Left renal cortex interstitium (tissue), 4 donors: ENCODE measurements at places on chromosomes 11 and 22.

- DNase-seq: no peak
Measured at GRCh38 chr22:28810821-28811491, 10.6 kb upstream of the XBP1 start.

DNA sequence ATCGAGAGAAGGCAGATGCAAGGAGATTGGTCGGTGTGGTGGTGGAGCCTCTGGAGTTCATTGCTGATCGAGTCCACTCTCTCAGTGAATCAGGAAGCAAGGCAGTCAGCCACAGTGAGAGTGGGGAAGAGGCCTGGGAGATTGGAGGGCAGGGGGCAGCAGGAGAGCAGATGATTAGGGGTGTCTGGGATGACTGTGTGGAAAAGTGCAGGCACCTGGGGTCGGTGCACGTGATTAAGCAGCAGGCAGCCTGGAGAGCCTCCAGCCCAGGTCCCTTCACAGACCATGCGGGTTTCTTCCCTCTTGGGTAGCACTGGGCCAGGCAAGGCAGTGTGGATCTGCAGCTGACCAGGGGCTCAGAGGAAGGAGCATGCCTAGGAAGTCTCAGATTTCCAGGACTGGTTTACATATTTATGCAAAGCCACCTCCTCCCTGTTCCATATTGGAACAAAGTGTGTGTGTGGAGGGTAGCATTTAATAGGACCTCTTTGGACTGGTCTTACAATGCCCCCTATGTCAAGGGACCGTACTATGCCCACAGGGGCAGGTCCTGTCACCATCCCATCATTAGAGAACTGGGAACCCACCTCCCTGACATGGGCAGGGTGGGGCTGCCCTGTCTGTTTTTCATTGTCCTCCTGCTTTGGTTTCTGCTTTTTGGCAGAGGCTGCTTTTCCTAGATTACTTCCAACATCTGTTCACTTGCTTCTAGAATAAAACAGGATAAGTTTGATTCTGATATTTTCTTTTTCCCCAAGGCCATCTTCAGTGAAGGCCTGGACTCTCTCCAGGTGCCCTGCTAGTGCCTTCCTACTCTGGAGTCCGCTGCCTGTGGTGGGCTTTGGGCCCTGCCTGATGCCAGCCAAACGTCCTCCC lies 14.0 kb upstream of the GDPD5 start:
- DNase-seq: no peak

GRCh38 chr22:45082795-45083194 lies 73.0 kb upstream of the PHF21B start:
- DNase-seq: no peak

DNA sequence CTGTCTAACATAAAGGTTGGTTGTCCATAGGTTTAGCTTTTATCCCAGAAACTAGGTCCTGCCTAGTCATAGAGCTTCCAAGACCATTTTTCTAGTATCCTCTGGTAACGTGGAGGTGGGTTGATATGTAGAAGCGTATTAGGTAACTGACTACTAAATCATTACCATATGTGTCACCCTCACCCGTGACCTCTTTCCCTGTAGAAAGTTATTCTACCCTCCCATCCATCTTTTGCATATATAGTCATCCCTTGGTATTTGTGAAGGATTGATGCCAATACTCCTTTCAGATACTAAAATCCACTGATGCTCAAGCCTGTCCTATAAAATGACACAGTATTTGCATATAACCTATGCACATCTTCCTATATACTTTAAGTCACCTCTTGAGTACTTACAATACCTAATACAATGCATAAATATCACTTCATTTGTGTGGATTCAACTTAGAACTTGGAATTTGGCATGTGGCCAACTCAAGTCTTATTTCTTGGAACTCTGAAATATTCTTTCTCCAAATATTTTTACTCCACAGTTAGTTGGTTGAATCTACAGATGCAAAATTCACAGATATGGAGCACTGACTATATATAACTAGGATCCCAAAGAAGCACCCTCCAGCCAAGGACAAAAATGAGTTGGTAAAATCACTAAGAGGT lies 497.0 kb upstream of the TENM4 start:
- DNase-seq: no peak

DNA sequence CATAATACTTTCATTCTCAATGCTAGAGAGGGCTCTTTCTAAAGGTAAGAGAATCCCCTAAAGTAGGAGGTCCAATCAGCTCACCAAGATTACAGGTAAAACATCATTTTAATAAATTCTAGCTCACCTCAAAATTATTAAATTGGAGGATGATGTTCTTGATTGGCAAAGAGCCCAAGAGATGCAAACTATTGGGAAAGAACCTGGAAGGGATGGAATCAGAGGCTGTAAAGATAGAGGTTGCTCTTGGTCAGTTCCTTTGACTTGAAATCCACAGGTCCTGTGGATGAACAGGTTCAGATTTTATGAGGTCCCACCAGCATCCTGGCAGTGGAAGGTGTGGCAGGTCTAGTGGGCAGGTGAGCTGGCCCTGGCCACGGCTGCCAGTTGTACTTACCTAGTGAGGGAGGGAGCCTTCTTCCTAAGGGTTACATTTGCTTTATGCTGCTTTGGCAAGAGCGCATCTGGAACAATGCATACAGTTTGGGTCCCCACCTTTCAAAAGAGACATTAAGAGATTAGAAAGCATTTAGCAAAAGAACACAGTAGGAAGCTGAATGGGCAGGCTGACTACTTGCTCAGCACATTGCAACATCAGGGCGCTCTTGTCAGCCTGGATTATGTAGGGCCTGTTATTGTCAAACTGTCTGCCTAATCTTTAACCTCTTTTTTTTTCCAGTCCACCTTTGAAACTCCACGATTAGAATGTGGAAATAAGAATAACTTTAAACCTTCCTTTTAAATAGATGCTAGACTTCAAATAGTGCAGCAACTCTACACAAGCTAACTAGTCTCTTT lies 97.0 kb downstream of the RDX start:
- DNase-seq: no peak

- DNase-seq: no peak
Measured at GRCh38 chr22:28477556-28477955, 202.1 kb downstream of the TTC28 start.

GRCh38 chr11:60840470-60841430 lies 1.2 kb upstream of the CCDC86 start:
- peak; percentile 68 for DNase-seq

DNA sequence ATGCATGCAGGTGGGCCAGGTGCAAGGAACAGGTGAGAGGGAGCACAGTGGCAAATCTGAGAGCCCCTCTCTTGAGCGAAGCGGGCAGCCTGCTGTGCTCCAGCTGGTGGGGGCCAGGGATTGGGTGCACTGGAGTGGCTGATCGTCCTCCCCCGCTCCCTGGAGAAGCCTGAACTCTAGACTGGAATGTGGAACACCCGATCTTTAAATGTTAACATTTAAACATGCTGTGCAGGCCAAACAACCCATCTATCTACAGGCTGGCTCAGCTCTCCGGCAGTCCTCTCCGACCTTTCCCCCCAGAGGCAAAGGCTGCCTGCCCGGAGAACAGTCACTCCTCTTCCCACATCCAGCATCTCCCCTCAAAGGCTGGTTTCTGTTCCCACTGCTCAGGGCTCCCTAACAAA lies 5.1 kb downstream of the MRGPRF start:
- no peak for DNase-seq

GRCh38 chr11:17719028-17719937 lies at the start of gene MYOD1:
TSS of gene MYOD1 (plus strand) at chr11:17719571. CDS start at chr11:17719783, 212 bp downstream.
- no peak for DNase-seq

DNA sequence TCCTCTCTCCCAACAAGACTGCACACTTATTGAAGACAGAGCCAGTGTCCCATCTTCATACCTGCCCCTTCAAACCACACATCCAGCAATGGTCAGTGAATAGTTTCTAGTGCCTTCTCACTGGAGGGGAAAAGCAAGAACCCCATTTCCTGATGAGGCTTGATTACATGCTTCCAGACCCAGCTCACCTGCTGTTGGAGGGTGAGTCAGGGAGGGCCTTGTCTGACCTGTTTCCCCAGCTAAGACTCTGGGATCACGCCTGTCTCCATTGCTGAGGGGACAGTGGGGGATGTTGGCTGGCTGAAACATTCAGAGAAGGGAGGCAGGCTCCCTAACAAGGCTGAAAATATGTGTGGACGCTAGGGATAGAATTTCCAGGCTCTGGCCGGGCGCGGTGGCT lies 27.5 kb upstream of the ZDHHC13 start:
- DNase-seq: no peak

DNA sequence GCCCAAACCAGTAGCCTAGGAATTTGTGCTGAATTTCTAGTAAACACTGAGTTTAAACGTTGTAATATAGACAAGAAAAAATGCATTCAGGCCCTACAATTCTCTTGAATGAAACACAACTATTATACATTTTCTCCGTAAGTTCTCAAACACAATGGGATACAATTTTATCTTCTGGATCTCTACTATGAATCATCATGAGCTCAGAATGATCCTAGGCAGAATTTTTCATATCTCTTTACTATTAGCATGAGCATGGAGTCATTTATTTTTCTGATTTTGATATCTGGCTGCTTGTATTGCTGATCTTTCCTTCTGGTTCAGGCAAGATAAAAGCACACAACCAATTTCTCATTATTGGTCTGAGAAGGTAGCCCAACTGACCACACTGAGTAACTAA lies 1123.4 kb upstream of the RAG2 start:
- DNase-seq: no peak

DNA sequence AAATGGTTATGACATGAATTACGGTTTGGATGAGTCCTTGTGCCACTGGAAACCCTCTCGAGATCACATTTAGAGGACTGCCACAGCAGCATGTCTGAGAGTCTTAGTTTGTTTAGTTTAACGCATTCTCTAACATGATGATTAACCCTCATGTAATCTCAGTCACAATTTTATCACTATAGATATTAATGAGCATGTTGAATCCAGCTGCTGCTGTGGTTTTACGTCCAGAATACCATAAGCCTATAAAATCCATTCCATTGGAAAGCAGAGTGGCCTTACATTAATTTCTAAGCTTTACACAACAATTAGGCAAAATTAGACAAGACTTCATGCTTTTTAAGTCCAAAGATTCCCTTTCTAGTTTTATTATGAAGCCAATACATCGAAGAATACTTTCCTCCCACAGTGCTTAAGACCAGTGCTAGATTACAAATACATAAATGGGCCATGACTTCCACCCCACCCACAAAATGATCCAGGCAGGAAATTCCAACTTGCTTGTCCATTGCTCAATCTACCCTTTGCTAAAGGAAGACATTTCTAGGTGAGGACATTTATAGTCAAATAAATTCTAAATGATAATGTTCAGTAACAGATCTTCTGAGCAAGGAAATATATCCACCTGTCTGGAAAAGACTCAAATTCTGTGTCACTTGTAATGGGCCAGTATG lies 3.5 kb upstream of the ELMOD1 start:
- DNase-seq: no peak

DNA sequence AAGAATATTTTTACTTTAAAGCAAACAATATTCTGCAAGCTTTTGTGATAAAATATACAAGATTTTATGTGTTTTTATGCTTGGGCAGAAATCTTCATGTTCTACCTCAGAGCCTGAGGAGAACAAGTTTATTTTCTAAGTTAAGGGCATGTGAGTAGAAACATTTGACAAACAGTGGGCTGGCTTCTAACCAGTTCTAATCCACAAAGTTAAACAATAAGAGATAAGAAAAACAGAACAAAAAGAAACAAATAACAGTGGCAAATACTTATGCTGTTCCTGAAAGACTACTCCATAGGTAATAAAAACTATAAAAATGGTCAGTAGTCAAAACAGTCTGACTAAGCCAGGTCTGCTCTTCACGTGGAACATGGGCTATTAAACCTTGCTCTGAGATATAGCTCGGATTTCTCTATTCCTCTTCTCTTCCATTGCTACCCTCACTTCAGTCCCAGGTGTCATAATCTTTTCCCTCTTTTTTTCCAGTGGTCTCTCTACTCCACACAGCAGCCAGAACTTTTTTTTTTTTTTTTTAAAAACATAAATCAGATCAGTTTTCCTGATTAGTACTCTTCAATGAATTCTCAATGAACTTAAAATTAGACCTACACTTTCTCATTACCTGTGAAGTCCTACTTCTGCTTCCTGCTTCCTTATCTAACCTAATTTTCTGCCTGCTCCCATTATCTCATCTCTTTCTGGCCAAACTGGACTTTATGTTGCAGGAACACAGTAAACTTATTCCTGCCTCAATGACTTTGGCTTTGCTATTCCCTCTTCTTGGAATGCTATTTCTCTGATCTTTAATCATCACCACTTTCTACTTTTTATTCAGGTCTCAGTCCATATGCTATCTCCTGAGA lies 671.1 kb upstream of the CCDC90B start:
- DNase-seq: no peak

DNA sequence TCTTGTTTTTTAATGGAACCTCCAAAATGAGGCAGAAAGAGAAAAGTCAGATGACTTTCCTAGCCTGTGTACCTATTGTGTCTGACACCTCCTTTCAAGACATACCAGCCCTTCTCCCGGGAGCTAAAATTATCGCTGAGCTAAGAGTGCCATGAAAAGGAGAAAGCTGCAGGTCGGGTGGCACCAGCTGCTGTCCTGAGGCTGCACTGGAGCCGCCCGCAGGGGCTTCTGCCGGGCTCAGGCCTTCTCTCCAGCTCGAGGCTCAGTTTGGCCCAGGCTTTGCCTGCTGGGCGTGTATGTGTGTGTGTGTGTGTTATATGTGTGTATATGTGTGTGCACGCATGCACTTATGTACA lies 27.7 kb upstream of the RAB1B start:
- DNase-seq: no peak

GRCh38 chr11:110362971-110363509 lies 66.6 kb upstream of the RDX start:
- no peak for DNase-seq

DNA sequence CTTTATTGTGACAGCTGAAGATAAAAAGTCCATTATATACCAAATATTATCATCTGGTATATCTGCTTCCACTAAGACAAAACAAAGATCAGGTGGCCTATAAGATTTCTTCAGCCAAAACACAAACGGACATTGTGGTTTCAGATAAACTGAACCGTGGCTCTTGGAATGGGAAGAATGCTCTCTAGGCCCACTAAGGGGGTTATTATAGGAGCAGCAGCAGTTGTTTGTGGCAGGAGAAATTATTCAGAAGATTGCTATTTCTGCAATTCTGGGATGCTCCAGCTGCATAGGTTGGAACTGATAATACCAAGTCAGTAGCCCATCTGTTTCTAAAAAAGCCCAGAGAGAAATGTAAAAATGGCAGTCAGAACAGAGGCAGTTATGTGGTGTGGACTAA lies 145.3 kb downstream of the NCAM1 start:
- DNase-seq: no peak

DNA sequence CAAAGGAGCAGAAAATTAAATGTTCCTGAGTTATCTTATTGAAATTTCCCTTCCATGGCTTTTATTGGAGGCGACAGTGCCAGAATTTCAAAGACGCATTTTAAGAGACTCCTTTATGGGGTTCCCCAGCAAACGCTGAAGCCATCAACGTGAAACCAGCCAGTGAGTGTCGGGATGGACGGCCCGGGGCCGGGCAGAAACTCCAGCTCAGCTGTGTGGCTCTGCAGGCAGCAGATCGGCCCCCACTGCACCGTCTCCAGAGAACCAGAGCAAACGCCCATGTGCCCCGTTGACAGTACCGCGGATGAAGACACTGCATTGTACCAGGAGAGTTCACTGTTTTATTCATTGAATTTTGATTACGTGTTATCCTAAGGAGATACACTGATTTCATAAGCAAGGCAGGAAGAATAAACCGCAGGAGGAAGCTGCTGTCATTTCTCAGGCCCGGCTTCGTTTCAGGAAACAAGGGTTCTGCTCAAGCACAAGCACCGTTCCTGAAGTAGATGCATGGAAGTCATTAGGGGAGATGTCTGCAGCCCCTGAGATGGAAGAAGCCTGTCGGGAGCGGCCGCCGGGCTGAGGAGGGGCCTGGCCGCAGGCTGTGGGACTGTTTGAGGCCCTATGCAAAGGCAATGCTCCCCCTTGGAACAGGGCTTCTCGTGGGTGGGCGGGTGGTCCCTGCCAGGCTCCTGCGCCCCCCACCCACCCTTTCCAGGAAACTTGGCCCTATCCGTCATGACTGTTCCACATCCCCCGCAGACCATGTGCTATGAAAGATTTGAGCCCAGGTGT lies 639.7 kb downstream of the TBC1D22A start:
- no peak for DNase-seq
